HT-29 (cell line): ENCODE measurements at places on chromosomes 3 and 15.

GRCh38 chr15:75170711-75171341, 30.9 kb upstream of the C15orf39 start:
- peak; percentile 92 for DNase-seq

DNA sequence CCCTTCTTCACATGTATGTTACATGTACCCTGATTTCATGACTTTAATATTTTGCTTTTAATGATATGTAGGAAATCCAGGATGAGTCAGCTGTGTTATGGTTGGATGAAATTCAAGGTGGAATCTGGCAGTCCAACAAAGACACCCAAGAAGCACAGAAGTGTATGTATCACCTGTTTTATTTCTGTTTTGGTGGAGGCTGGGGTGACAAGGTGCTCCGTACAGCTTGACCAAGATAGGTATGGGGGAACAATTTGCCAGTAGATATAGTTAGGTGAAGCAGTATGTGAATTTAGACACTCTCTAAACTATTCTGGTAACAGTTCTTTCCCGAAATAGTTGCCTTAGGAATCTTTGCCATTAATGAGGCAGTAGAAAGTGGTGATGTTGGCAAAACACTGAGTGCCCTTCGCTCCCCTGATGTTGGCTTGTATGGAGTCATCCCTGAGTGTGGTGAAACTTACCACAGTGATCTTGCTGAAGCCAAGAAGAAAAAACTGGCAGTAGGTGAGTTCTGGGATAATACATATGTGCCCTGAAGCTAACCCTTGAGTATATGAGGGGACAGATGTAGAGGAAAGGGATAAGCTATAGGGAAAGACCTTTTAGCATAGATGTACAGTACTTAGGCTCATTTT, 63.7 kb upstream of the CRTC3 start:
- no peak for DNase-seq

DNA sequence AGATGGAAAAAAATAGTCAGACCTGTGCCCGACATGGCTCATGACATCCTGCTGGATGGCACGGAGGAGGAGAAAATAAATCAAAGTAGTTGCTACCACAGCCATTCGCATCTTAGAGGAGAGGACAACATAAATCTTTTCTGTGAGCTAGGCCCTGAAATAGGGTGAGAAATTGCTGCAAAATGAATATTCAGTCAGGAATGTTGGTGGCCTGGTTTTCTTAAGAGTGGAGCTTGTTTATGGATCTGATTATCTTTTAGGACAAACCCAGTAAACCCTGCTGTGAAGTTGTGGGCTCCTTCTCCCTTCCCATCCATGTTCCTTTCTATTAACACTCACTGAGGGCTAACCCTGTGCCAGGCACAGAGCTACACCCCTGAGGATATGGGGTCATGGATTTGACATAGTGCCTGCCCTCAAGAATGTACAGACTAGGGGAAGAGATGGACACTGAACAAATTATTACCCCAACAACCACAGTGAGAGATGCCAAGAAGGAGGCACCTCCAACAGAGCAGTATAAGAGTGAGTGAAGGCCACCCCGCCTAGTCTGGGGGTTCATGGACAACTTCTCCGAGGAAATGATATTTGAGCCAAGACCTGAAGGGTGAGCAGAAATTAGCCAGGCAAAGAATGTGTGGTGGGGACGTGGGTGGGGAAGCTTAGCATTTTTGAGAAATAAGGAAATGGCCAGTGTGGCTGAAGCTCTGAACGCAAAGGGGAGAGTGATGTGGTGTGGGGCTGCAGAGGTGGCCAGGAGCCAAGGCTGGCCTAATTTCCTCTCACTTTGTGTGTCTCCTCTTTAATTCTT, 68.9 kb upstream of the ARL8B start:
- no peak for DNase-seq

GRCh38 chr3:96039632-96040031, 774.8 kb upstream of the EPHA6 start:
- DNase-seq = no peak

DNA sequence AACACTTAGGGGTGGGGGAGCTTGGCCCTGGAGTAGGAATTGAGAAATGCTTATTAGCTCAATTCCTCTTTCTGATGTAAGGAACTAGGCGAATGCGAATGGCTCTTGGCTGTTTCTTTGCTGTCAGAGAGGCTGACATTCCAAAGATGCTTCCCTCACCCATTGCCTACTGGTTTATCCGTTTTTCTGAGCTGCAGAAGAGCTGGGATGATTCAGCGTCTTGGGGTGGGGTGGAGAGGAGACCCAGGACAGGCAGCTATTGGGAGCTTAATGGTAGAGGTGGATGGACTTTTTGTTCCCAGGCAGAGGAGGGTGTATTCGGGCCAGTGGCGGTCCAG, 9.8 kb downstream of the PLEKHO2 start:
- DNase-seq = no peak

DNA sequence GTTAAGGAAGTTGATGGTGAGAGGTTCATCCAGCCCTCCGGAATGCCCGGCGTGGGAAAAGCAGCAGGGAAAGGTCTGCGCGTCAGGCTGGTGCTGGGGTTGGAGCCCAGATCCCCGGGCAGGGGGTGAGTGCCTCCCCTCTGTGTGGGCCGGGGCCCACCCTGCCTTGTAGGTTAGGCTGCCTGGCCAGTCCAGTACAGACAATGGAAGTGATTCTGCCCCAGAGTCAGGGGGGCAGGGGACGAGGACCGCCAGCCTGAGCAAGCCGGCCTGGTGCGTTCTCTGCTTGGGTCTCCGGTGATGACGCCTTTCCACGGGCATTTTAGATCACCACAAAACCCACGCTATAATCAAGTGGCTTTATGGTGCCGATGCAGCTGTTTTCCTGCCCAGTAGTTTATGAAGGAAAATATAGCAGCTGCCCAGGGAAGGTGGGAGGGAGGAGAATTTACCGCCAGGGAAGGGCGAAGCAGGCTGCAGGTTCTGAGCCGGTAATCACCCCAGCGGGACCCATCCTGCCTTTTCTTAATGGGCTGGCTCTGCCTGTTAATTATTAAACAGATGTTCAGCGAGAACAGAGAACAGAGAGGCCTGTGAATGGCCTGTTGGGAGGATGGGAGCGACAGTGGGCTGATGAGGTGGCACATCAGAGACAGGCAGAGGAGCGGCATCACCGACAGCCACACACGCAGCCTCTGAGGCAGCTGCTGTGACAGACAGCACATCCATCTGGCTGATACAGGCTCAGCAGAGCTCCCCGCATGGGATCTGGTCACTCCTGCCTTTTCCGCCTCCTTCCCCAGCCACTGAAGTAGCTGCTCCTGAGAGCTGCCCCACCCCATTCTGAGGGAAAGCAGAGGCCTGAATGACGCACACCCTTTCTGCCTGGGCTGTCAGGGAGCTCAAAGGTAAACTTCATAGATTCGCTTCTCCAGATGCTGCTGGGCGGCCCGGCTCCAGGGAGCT, 35.2 kb downstream of the BDH1 start:
- DNase-seq = peak; percentile 97
